Temporal lobe (tissue), 4 donors: ENCODE measurements at places on chromosomes 16 and 17. TPM values are rescaled to one million over a fixed set of nuclear protein-coding genes. Genes with fewer than 3 reads are reported as not detected.

TNK1 gene
- total RNA-seq: 0.25 TPM

KRTAP9-2 gene
- total RNA-seq: not detected

KCNJ16 gene
- total RNA-seq: 5.2 TPM

SBK1 gene
- total RNA-seq: 29.0 TPM

NOTUM gene
- 0.25 TPM for total RNA-seq

COPS3 gene
- total RNA-seq: 79.7 TPM

TK1 gene
- total RNA-seq: 1.7 TPM

ABCC3 gene
- total RNA-seq: 0.25 TPM

ZNF423 gene
- 10.6 TPM for total RNA-seq

TNS4 gene
- total RNA-seq: not detected
